ENCODE measurements at places on chromosomes 7 and 10. TPM values are rescaled to one million over a fixed set of nuclear protein-coding genes. Genes with fewer than 3 reads are reported as not detected.

Gene CCDC146
- total RNA-seq: 3.9 TPM

Gene C10orf95
- not detected for total RNA-seq

Gene SRGN
- total RNA-seq: 56.4 TPM

Gene OPALIN
- total RNA-seq: not detected

Gene PLAC9
- total RNA-seq: not detected

Gene SLC13A1
- not detected for total RNA-seq

Gene GRM8
- total RNA-seq: not detected

Gene MRLN
- not detected for total RNA-seq

Gene RGR
- not detected for total RNA-seq

Gene PKD2L1
- total RNA-seq: 0.25 TPM

Gene BUD23
- 41.9 TPM for total RNA-seq

Gene ZFYVE27
- 19.6 TPM for total RNA-seq

Gene CDC14C
- not detected for total RNA-seq

DNA sequence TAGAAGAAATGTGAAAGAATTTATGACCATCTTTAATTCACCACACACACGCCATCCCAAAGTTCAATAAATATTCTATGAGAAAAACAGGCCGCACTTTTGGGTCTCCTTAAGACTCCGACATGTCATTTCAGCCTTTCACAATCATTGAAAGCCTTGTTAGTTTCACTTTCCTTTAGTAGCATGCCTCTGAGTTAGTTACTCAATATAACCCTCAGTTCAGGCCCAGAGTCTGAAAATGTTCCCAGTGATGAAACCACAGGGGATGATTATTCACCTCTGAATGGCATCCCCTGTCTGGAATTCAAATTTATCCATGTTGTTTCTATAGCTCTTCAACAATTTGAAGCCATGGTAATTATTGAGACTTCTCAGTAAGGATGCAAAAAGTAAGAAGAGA lies 278.1 kb upstream of the NRP1 start:
- no peaks in the 10 kb centered on the region for H3K27me3 ChIP-seq
- DNase-seq: no peak
- no peak overlapping the region for H3K4me3 ChIP-seq
- H3K36me3 ChIP-seq: no peaks in the 10 kb centered on the region
- H3K4me1 ChIP-seq: no peaks in the 10 kb centered on the region
- H3K27ac ChIP-seq: no peak overlapping the region

DNA sequence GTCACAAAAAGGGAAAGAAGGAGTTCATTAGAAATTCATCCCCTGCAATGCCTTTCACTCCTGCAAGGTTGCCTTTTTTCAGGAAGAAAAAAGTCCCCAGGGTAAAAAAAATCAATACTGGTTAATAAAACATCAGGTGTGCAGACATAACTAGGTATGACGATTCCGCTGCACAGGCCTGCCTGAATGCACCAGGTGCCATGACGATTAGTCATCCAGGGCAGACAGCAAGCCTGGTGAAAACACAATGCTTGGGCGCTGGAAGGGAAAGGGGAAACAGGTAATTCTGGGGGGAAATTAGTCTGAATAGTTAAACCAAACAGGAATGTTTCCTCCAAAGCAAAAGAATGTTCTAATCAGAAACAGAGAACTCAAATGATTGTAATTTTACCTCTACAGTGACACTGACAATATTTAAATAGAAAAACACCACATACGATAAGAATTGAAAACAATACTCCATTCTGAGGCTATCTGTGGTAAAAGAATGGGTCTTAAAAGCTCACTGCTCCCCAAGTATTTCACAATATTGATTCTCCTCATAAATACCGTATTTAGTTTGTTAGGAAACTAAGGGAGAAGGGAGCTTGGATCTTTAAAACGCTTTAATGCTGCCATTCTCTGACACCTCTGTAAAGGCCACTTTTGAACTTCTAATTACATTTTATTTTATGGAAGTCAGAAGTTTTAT lies 45.2 kb downstream of the VPS41 start:
- no peak for DNase-seq
- no peaks in the 10 kb centered on the region for H3K36me3 ChIP-seq
- H3K4me3 ChIP-seq: no peak overlapping the region
- no peaks in the 10 kb centered on the region for H3K27me3 ChIP-seq

DNA sequence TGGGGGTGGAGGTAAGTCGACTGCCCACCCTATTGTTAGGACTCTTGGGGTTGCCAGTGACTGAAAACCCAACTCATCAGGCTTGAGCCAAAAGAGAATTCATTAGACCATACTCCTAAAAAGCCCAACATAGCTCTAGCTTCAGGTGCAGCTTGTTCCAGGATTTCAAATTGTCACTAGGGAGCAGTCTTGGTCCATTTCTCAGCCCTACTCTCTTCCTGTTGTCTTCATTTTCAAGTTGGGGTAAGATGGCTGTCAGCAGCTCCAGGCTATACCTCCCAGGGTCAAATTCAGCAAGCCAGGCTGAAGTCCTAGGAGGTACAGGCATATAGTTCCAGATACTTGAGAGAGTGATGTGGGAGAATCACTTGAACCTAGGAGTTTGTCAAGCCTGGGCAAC lies 14.9 kb upstream of the COL13A1 start:
- no peaks in the 10 kb centered on the region for H3K4me1 ChIP-seq
- no peak overlapping the region for H3K4me3 ChIP-seq
- no peak overlapping the region for H3K27ac ChIP-seq
- no peaks in the 10 kb centered on the region for H3K27me3 ChIP-seq
- H3K36me3 ChIP-seq: no peaks in the 10 kb centered on the region
- peak; percentile 59 for DNase-seq

GRCh38 chr7:43538404-43538771 lies 44.5 kb upstream of the STK17A start:
- no peak overlapping the region for H3K4me3 ChIP-seq
- no peak for DNase-seq
- H3K4me1 ChIP-seq: no peaks in the 10 kb centered on the region
- H3K36me3 ChIP-seq: no peaks in the 10 kb centered on the region
- no peak overlapping the region for H3K27ac ChIP-seq

GRCh38 chr10:52566471-52567246 lies 205.9 kb downstream of the MBL2 start:
- H3K27ac ChIP-seq: no peak overlapping the region
- no peaks in the 10 kb centered on the region for H3K27me3 ChIP-seq
- H3K4me1 ChIP-seq: no peaks in the 10 kb centered on the region
- no peak overlapping the region for H3K4me3 ChIP-seq

GRCh38 chr7:51072281-51072680 lies 244.3 kb downstream of the COBL start:
- no peak for DNase-seq
- no peaks in the 10 kb centered on the region for H3K27me3 ChIP-seq
- peaks cover 8% of the 10 kb centered on the region for H3K4me1 ChIP-seq
- H3K36me3 ChIP-seq: no peaks in the 10 kb centered on the region
- no peak overlapping the region for H3K4me3 ChIP-seq

GRCh38 chr7:75039709-75040108 lies 33.9 kb downstream of the RCC1L start:
- no peaks in the 10 kb centered on the region for H3K36me3 ChIP-seq
- H3K4me3 ChIP-seq: no peak overlapping the region
- H3K27me3 ChIP-seq: no peaks in the 10 kb centered on the region
- H3K27ac ChIP-seq: no peak overlapping the region

GRCh38 chr7:142420554-142421362 lies 162.9 kb upstream of the PRSS58 start:
- H3K4me3 ChIP-seq: no peak overlapping the region
- H3K27me3 ChIP-seq: no peaks in the 10 kb centered on the region
- H3K4me1 ChIP-seq: no peaks in the 10 kb centered on the region
- DNase-seq: no peak

GRCh38 chr10:5045095-5045494 lies 41.4 kb upstream of the AKR1C2 start:
- no peaks in the 10 kb centered on the region for H3K36me3 ChIP-seq
- H3K27ac ChIP-seq: no peak overlapping the region
- H3K27me3 ChIP-seq: no peaks in the 10 kb centered on the region
- DNase-seq: no peak
- no peak overlapping the region for H3K4me3 ChIP-seq

- no peak for DNase-seq
- H3K27me3 ChIP-seq: no peaks in the 10 kb centered on the region
- peaks cover 18% of the 10 kb centered on the region for H3K4me1 ChIP-seq
- H3K4me3 ChIP-seq: no peak overlapping the region
- H3K27ac ChIP-seq: no peak overlapping the region
These were observed 27.8 kb upstream of the APBB1IP start for GRCh38 chr10:26410356-26410755.

- no peaks in the 10 kb centered on the region for H3K36me3 ChIP-seq
- no peaks in the 10 kb centered on the region for H3K4me1 ChIP-seq
- H3K27ac ChIP-seq: no peak overlapping the region
- DNase-seq: no peak
These were observed 63.8 kb downstream of the ZNF438 start for GRCh38 chr10:30967650-30968410.

GRCh38 chr7:99380032-99380822 lies 5.7 kb downstream of the ARPC1B start:
- peaks cover 47% of the 10 kb centered on the region for H3K4me1 ChIP-seq
- H3K27ac ChIP-seq: peak overlapping the region; percentile 87
- peak; percentile 88 for DNase-seq
- peak overlapping the region; percentile 56 for H3K4me3 ChIP-seq

DNA sequence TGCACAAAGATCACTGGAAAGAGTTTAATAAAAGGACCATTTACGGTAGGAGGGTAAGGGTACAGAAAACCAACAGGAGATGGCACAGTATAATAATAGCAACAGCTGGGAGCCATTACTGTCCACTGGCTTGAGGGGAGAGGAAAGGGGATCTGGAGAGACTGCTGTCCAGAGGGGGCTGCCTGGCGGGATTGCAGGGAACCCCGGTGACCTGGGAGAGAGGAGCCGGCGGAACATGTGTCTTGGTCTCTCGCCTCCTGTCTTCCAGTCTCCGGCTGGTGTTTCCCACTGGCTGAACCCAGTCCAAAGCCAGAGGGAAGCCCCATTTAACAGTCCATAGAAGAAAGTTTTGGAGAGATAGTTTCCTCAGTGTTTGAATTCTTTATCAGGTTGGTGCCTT lies 57.5 kb upstream of the PODXL start:
- H3K36me3 ChIP-seq: no peaks in the 10 kb centered on the region
- H3K27ac ChIP-seq: no peak overlapping the region
- no peak for DNase-seq
- H3K27me3 ChIP-seq: no peaks in the 10 kb centered on the region
- no peaks in the 10 kb centered on the region for H3K4me1 ChIP-seq
- H3K4me3 ChIP-seq: no peak overlapping the region

GRCh38 chr7:37089972-37090371 lies 358.7 kb downstream of the ELMO1 start:
- H3K4me1 ChIP-seq: peaks cover 21% of the 10 kb centered on the region
- no peak for DNase-seq
- no peak overlapping the region for H3K4me3 ChIP-seq
- H3K27ac ChIP-seq: no peak overlapping the region
- no peaks in the 10 kb centered on the region for H3K27me3 ChIP-seq

GRCh38 chr7:158550886-158551452 lies 36.7 kb downstream of the PTPRN2 start:
- H3K4me1 ChIP-seq: no peaks in the 10 kb centered on the region
- H3K4me3 ChIP-seq: no peak overlapping the region
- H3K27me3 ChIP-seq: no peaks in the 10 kb centered on the region
- H3K27ac ChIP-seq: no peak overlapping the region

DNA sequence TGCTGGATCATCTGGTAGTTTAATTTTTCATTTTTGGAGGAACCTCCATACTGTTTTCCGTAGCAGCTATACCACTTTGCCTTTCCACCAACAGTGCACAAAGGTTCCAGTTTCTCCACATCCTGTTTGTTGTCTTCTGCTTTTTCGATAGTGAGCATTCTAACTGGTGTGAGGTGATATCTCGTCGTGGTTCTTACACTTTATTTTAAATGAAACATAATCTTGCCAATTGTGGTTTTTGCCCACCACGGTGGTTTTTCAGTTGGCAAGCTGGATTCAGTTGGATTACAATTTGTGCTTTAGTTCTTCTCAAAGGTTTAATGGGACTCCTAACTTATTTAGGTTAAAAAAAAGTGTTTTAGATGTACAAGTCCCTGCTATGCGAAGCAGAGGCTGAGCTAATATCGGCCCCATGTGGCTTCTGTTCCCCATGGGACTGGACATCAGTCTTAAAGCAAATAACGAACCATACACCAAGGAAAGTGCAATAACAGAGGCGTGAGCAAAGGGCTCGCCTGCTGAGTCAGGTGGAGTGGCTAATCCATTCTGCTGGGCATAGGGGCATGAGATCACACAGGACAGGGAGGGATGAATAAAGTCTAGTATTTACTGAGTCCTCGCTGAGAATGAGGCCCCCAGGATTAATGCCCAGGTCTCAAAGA lies 153.6 kb downstream of the AOAH start:
- no peak overlapping the region for H3K27ac ChIP-seq
- H3K27me3 ChIP-seq: no peaks in the 10 kb centered on the region
